Activated CD8-positive, alpha-beta memory T cell treated with anti-CD3 and anti-CD28 coated beads, Interleukin-2, amount 10 ng/mL, durations not matched to agents 7 days and 5 days (primary cell): ENCODE measurements at places on chromosomes 2 and 18. TPM values are rescaled to one million over a fixed set of nuclear protein-coding genes. Genes with fewer than 3 reads are reported as not detected.

DNA sequence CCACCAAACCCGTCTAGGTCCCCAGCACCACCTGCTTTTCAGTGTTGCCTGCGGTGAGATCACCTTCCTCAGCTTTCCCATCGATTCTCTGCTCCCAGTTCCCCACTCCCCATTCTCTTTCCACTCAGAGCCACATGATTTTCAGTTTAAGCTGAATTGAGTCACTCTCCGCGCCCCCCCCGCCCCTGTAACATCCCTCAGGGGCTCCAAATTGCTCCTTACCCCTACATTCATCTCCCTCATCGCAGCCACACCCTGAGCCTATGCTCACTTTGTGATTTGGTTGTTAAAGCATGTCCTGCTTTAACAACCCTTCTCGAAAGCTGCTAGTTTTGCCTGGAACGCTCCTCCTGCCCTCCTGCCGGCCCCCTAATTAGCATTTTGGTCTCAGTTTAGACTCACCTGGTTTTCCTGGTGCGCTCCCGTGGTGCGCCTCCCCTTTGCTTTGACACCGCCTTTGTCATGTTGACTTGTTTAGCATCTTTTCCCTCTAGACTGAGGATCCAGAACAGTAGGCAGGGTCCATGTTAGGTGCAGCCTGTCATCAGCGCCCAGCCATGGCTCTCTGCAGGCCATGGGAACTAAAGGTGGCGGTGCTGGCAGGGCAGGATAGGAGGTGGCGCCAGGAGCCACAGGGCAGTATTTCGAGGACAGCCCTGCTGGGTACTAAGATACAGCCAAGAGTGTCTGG is 60.8 kb downstream of the ST3GAL5 start:
- DNase-seq, result no peak
- peaks cover 12% of the 10 kb centered on the region for H3K27me3 ChIP-seq
- peaks cover 35% of the 10 kb centered on the region for H3K4me1 ChIP-seq
- H3K36me3 ChIP-seq, result peaks cover 3% of the 10 kb centered on the region
- H3K4me3 ChIP-seq, result no peak overlapping the region
- peak overlapping the region; percentile 74 for H3K27ac ChIP-seq

Gene MYO1B
- total RNA-seq, result 4.3 TPM

- H3K4me3 ChIP-seq, result no peak overlapping the region
- no peak for DNase-seq
- H3K27ac ChIP-seq, result no peak overlapping the region
- peaks cover 18% of the 10 kb centered on the region for H3K4me1 ChIP-seq
Measured at GRCh38 chr18:79942786-79943607, 8.5 kb downstream of the SLC66A2 start.

- peak overlapping the region; percentile 49 for H3K27ac ChIP-seq
- H3K4me1 ChIP-seq, result no peaks in the 10 kb centered on the region
- H3K36me3 ChIP-seq, result peaks cover 5% of the 10 kb centered on the region
- peaks cover 67% of the 10 kb centered on the region for H3K27me3 ChIP-seq
- no peak for DNase-seq
Measured at GRCh38 chr2:236166796-236167296, 1.3 kb downstream of the GBX2 start.
